ENCODE measurements at places on chromosomes 5 and 9. TPM values are rescaled to one million over a fixed set of nuclear protein-coding genes. Genes with fewer than 3 reads are reported as not detected.

DNA sequence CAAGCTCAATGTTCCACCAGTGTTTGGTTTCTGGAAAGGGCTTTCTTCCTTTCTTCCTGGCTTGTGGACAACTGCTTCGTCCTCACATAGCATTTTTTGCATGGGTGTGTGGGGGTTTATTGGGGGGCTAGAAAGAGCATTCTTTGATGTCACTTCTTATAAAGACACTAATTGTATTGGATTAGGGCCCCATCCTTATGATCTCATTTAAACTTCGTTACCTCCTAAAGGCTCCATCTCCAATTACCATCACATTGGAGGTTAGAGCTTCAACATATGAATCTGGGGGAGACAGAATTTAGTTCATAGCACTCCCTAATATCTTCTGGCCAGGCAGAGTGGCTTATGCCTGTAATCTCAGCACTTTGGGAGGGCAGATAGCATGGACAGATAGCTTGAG lies 6.1 kb upstream of the MACROH2A1 start:
- no peak for DNase-seq

The TMEM174 gene
- total RNA-seq: not detected

DNA sequence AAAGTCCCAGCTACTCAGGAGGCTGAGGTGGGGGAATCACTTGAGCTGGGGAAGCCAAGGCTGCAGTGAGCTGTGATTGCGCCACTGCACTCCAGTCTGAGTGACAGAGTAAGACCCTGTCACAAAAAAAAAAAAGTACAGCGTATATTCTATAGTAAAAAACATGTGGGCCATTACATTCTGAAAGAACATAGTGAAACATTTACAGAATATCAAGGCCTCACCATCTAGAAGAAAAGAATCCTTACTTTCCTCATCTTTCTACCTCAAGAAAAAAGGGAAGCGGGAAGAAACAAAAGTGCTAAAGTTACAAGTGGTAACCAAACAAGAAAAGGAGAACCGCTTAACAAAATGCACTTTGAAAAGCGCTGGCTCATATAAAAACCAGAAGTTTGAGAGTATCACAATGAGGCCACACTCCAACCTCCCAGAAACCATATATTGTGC lies 5.7 kb upstream of the SYK start:
- DNase-seq: no peak

DNA sequence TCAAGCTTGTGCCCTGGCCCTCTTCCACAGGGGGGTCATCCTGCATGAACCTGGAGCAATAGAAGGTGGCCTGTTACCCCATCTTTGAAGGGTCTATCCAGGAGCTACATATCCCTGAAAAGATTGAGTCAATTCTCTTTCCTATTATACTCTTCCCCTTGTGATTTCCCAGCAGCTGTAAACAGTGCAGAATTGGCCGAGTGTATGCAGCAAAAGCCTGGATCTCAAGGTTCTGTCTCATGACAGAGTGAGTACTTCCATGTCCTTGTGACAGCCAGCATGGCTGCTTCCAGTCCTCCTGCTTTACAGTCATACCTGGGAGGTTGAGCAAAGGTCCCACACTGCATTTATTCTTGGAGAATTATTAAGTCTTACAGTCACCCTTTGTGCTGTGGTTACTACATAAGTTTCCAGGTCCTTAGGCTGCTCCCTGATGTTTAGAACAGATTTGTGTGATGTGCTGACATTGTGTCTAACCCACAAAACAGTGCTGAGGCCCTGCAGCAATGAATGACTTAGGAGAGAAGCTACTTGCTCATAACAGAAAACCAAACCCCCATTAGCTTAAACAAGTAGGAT lies 67.5 kb downstream of the NREP start:
- DNase-seq: no peak

DNA sequence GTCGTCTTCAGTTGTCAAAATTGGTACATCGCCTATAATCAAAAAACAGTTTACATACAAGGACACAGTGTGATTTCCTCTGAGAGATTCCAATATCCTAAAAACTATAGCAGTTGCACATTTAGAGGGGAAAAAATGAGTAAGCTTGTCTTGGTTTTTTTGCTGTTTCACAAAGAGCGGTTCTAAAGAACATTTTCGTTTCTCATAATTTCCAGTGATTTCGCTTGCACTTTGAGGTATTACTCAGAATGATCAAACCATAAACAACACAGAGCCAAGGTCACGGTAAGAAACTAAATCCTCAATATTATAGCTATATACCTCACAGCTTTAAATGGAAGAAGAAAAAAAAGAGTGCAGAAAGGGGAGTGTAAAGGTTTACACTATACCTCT lies 861 bp downstream of the MTX3 start:
- DNase-seq: no peak

- DNase-seq: no peak
Observed at GRCh38 chr5:27814983-27815382, 776.6 kb upstream of the CDH9 start.

The ANKRD34B gene
- not detected for total RNA-seq

The SPRY4 gene
- total RNA-seq: 16.7 TPM

The DRD1 gene
- total RNA-seq: 2.9 TPM

The ADRB2 gene
- total RNA-seq: 5.7 TPM

The FSTL4 gene
- 59.8 TPM for total RNA-seq

DNA sequence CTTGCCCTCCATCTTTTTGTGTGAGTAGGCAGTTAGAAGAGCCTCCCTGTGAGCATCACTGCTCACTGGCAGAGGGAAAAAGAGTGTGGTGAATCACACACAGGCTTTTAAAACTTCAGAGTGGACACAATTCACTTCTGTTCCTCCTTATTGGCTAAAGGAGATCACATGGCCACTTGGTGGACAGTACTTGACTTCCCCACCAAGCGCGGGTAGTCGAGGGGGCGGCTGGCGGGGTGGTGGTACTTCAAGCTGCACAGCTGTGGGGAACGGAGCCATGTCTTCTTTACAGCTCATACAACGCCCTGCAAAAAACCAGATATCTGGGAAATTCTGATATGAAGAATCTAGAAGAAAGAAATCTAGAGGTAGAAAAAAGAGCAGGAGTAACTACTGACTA lies 95.4 kb downstream of the PAM start:
- DNase-seq: no peak

- no peak for DNase-seq
Observed at GRCh38 chr5:171825051-171825450, 39.4 kb downstream of the SMIM23 start.

DNA sequence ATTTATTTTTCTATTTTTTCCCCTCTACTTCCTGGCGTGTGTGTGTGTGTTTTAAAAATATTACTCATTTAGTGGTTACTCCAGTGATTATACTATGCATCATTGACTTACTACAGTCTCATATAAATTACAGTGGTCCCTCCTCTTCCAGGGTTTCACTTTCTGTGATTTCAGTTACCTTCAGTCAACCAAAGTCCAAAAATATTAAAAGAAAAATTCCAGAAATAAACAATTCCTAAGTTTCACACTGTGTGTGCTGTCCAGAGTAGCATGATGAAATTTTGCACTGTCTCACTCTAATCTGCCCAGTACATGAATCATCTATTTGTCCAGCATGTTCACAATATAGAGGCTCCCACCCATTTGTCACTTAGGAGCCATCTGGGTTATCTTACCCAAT lies 47.4 kb upstream of the CCDC112 start:
- no peak for DNase-seq

The ADRA1B gene
- 0.23 TPM for total RNA-seq

The GPR21 gene
- total RNA-seq: 7.8 TPM

DNA sequence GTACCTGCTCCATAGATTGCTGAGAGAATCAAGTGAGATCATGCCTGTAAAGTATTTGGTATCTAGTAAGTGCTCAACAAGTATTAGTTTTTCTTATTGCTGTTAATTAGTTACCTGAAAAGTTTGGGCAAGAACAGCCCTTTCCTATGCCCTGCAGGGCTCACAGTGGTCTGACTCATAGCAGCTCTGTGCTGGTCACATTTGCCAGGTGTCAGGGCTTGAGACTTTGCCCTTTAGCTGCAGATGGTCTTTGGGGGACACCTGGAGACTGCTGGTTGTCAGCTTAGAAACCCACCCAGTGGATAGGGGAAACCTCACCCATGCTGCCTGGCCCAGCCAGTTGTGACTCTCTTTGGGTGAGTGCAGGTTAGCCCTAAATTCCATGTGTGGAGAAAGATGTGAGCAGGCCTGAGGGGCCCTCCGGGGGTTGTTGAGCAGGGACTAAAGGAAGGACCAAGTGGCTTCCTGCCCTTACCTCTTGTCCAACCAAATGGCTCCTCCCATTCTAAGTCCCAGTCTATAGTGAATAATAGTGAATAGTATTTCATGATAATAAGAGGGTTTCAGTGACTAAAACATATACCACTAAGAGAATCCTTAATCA lies 9.0 kb downstream of the COL27A1 start:
- DNase-seq: no peak

DNA sequence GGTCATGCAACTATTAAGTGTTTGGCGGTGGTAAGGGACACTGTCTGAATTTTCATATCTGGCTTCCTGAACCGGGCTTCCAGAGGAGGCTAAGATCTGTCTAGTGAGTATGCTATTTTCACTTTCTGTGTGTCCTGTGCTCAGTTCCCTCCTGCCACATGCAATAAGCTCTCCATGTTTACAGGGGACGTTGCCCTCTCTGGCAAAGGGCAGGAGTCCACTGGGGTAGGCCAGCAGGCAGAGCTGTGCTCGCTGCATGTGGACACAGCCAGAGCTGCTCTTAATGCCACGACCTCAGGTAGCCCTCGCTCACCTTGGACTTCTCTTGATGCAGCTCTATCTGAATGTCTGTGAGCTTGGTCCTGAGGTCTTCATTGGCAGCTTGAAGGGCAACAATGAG lies 111.2 kb downstream of the JAKMIP2 start:
- DNase-seq: no peak

- no peak for DNase-seq
Observed at GRCh38 chr9:17330097-17330496, 195.3 kb downstream of the CNTLN start.

DNA sequence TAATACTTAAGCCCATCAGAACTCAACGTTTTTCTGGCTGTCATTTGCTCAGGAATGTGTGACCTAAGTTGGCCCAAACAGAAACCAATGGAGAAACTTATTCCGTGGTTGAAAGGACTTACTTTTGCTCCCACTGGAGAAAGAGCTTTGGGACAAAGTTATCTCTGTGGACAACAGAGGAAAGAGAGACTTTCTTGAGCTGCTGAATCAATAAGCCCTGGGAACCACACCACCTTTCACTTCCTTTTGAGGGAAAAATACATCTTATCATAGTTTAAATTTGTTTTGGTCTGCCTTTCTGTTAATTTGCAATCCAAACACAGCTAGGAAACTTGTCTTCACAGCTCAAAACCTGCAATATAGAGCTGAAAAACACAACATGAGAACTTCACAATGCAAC lies 62.8 kb upstream of the VCAN start:
- DNase-seq: no peak

DNA sequence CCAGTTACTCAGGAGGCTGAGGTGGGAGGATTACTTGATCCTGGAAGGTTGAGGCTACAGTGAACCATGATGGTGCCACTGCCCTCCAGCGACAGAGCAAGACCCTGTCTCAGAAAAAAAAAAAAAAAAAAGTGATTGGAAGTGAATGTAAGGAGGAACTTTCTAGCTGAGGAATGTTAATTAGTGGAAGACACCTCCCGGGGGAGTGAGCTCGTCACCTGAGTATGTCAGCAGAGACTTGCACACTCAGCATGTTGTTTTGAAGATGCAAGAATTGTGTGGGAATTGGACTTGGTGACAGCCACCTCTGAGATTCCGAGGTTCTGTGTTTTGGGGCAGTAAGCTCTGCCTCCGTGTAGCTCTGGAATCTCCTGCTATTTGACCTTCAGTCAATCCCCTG lies 3.6 kb downstream of the SYNPO start:
- no peak for DNase-seq

DNA sequence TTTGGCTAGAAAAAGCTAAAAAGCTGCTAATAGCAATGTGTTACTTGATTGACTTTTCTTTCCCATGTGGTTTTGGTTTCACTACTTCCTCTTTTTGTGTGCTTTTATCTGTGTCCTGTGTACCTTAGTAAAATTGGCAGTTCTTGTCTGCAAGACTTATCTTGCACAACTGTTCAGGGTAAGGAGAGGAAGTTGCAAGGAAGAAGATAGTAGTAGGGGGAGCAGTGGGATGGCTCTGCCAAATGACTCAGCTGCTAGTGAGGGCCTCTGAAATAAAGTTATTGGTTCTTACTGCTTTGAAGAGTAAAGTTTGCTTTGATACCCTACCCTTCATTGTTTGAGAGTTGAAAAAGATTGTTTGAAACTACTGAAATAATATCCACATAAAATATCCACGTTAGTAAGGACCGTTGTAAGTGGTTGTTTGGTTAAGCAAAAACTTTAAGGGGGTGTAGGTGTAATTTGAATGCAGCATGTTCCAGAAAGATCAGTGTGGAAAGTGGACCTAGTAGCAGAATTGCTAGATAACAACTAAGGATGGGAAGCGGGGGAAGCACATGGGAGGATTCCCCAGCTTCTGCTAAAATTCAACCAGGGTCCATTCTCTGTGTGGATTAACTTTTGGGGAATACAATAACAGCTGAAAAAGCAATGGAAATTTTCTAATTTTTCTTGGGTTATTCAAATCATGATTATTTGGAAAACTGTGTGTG lies 123.5 kb downstream of the SCAMP1 start:
- DNase-seq: no peak

- DNase-seq: no peak
Observed at GRCh38 chr5:127911619-127912018, 171.9 kb upstream of the SLC12A2 start.

The PCSK1 gene
- 0.34 TPM for total RNA-seq

GRCh38 chr5:96733771-96734500 lies 71.8 kb downstream of the CAST start:
- DNase-seq: peak; percentile 78

DNA sequence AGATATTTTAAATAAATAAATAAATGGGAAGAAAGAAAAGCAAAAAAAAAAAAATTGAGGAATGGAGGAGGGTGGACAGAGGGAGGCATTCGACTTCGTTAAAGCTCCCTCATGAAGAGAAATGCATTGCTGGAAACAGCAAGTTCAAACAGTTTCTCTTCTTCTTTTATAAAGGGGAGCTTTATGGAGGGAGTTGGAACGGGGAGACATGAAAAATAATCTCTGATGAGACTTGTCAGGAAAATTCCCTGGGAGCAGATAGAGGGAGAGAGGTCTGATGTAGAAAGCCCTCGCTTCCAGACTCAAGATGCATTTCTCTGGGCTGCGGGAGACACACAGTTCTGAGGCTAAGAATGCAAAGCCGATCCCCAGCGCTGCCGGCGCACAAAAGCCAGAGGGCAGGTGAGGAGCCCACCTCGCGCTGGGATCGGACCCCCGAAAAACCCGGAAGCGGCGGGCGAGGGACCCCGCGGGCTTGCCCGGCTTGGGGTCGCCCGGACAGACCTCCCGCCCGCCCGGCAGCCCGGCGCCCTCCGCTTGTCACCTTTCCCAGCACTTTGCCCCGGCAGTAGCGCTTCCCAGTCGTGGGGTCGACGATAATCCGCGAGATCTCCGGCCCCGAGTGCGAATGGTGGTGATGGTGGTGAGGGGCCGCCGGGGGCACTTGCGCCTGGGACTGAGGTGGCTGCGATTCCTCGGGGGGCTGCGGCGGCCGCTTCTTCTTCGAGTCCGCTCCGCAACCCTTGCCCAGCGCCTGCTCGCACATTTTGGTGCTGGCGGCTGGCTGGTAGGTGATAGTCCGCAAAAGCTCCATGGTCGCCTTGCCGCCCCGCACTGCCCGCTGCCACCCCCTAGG lies 512 bp downstream of the PLK2 start:
- DNase-seq: no peak

GRCh38 chr9:6973762-6974161 lies 216.0 kb downstream of the KDM4C start:
- no peak for DNase-seq
